ENCODE measurements at places on chromosomes 6 and 20.

DNA sequence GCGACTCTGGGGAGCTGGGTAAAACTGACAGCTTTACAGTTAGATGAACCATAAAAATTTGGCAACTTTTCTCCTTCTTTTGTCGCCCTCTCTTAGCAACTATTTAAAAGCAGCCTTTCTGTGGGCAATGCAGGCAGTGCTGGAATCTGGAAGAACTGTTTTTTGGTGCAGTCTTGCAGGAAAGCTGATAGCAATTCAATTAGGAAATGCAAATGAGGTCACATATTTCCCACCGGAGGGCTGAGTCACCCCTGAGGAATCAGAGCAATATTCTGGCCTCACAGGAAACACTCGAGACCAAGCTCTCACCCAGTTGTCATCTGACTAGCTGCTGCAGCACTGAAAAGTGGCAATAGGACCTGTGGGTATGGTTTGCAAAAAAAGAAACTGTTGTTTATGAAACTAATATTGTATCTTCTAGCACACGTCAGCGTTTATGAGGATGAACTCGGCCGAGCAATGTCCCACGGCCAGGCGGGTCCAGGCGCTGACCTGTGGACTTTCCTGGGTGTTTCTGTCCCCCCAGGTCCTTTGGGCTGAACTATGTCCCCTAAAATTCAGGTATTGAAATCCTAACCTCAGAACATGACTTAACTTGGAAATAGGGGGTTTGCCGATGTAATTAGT is 312.3 kb downstream of the TAF4 start:
- DNase-seq: no peak

DNA sequence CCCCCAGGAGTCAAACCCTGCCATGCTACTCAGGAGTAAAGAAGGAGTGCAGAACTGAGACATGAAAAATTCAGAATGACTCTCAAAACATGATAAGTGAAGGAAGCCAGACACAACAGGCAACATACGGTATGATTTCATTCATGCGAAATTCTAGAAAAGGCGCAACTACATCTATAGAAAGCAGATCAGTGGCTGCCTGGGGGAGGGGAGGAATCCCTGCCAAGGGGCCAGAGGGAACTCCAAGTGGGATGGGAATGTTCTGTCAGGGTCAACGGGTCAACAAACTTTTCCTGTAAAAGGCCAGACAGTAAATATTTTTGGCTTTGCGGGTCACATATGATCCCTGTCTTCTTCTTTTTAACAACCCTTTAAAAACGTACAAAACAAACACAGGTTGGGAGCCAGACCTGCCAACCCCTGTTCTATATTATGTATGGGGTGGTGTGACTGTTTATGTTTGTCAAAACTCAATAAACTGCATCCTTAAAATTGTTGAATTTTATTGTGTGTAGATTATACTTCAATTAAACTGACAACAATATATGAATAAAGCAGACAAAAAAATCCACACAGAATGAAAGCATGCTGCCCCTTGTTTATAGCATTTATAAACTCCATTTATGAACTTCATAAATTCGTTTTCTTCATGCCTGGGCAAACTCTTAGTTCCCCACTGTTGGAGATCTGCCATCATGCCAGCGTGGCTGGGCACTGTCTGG is 56.6 kb upstream of the TRAF3IP2 start:
- no peak for DNase-seq

GRCh38 chr6:13063300-13063918 is 264.9 kb downstream of the TBC1D7 start:
- no peak for DNase-seq

- no peak for DNase-seq
Observed at GRCh38 chr20:10047427-10047826, 12.6 kb downstream of the ANKEF1 start.

GRCh38 chr6:128487055-128487454 is 33.3 kb downstream of the PTPRK start:
- no peak for DNase-seq

GRCh38 chr6:151140767-151141166 is 99.0 kb upstream of the AKAP12 start:
- DNase-seq: no peak

GRCh38 chr20:31966991-31967655 is 828 bp upstream of the XKR7 start:
- DNase-seq: no peak

- no peak for DNase-seq
Observed at GRCh38 chr6:16041327-16041726, 87.6 kb upstream of the MYLIP start.

DNA sequence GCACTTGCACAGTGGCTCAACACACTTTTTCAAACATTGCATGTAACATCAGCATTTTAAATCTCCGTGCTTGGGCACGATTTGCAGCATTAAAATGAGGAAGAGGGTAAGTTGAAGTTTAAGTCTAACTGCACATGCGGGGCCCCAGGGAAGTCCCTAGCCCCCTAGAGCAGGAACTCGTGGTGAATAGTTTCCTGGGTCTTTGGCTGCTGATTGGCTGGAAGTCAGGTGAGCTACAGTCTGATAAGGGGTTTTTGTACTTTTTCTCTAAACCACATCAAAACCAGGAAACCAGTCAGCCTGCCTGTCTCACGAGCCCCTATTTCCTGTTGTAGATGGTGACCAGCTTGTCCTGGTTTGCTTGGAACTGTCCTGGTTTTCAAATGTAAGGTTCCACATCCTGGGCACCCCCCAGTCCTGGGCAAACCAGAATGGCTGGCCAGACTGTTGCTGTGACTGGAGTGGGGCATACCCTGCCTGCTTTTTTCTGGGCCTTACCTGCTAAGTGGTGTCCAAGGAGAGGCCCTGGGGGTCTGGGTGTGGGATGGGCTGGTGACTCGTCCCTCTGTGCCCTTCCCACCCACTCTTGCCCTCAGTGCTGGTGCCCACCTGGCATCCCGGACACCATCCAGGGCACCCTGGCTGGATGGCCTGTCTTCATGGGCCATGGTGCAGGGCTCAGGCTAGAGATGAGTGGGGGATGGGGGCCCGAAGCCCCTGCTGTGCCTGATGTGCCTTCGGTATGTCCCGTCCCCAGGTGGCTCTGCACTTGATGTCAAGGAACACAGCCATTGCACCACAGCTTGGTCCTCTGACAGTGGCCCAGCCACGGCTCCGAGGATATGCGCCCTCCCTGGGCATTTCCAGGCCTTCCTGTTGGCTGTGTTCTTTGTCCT is 31.8 kb downstream of the SUN5 start:
- DNase-seq: peak; percentile 75

- no peak for DNase-seq
Observed at GRCh38 chr6:165637586-165637985, 25.5 kb downstream of the PDE10A start.
